ENCODE measurements at places on chromosomes 5 and 9.

GRCh38 chr9:13095056-13095455 lies 184.4 kb downstream of the MPDZ start:
- no peak for DNase-seq

DNA sequence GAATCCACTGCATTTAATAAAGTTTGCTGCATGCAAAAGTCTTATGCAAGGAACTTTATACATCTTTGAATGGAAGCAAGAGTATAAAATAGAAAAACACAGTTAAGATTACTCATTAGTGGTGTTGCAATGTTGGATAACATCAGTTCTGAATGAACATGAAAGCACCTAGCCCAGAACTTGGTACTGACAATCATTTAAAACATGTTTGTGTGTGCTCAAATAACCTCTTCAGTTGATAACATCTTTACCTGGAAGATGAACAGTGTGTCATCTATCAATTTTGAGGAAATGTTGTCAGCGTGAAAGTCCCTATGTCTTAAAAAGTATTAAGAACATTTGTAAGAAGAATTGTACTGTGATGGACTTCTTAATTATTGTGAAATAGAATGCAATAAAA lies 370.4 kb upstream of the GRAMD2B start:
- DNase-seq, result peak; percentile 36

GRCh38 chr9:14864309-14864708 lies 45.9 kb downstream of the FREM1 start:
- DNase-seq, result no peak

- peak; percentile 83 for DNase-seq
Measured at GRCh38 chr5:59174248-59174844, 591.5 kb downstream of the RAB3C start.

GRCh38 chr9:75607521-75607920 lies 283.0 kb upstream of the PCSK5 start:
- no peak for DNase-seq

- DNase-seq, result no peak
Measured at GRCh38 chr5:2282893-2283292, 400.2 kb upstream of the IRX4 start.

DNA sequence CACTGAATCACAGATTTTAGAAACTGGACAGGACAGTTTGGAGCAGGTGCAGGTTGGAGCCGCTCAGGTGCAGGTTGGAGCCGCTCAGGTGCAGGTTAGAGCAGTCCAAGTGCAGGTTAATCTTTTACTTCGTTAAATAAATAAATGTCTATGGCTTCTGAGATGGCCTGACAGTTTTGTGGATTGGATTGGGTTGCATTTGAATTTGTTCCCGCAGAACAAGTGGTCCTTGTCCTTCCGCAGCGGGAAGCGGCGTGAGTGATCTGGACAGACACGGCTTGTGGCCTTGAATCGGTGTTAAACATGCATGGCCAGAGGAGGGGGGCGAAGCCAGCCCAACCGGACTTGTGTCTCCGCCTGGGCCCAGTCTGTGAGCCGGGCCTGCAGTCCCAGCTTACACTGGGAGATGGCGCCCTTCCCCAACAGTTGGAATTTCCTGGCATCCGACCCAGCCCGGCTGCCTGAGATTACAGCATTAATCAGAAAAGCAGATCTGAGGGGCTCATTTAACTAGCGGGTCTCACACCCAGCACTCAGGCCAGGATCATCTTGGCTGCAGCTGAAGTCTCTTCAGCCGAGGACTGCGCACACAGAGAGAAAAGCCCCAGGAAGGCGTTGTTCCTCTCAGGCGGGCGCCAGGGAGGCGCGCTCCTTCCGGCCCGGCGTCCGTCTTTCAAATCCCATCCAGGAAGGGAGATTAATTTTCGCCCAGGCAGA lies 1.5 kb upstream of the OLFM1 start:
- DNase-seq, result peak; percentile 44

DNA sequence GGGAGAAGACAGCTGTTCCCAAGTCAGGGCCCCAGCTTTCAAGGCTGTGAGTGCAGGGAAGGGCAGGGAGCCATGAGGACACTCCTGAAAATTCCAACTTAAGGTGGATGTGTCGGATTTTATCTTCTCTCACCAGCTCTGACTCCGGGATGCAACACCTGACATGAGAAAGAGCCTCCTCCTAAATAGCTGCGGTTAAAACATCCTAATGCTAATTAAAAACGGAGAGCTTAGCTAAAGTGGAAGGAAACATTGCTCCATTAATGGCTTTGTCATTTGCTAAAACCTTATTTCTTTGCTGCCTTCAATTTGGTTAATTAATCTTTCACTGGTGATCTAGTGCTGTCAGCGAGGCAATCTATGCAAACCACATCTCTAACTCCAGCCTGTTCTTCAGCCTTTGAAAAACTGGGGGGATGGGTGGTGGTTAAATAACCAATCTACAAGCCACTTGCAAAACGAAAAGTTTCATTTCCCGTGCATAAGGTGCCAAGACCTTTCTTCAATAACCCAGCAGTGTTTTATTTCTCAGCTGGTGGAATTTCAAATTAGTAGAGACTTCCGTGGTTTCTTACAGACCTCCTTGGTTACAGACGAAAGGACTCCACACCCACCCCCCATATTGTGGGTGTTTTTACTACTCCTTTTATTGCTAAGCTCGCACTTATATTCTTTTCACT lies 379.6 kb downstream of the MLLT3 start:
- no peak for DNase-seq

Data from amniotic epithelial cell (primary cell).